ENCODE measurements at places on chromosomes 5 and 9. TPM values are rescaled to one million over a fixed set of nuclear protein-coding genes. Genes with fewer than 3 reads are reported as not detected.

Gene ANGPTL2
- not detected for polyA plus RNA-seq

Gene CENPK
- polyA plus RNA-seq: 44.1 TPM

DNA sequence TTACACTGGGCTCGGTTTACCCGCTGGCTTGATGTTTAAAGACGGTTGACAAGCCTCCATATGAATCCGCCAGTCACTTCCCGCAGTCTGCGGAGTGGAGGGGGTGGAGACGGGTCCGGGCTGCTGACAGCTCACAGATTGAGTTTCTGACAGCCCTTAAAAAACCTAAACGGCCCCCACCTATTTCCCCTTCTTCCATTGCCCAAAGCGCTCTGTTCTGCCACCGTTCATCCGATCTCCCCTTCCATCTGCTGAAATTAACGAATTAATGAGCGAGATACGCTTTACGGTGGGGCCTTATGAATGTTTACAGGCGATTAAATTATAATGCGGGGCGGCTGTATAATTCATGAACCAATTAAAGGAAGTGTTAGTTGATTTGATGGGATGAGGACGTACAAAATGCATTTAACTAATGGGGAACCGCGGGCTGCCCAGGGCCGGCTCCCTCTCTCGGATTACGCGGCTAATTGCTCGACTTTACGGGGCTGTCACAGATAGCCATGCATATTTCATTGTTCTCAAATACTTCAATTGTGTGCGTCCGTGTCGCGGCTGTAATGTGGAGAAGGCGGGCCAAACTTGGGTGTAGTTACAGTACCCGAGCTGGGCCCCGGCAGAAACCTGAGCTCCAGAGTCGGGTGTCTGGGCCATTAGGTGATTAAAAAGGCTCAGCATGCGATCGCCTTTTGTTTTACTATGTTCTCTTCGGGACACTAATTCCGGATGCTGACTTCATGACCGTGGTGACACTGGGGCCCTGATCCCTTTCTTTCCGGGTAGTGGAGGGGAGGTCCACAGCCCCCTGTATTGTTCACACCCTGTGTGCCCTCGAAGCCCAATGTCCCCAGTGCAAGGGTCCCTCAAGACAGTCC lies 74.9 kb downstream of the GTF3C4 start:
- peaks cover 17% of the 10 kb centered on the region for H3K27me3 ChIP-seq
- no peaks in the 10 kb centered on the region for H3K36me3 ChIP-seq
- no peaks in the 10 kb centered on the region for H3K4me1 ChIP-seq
- H3K27ac ChIP-seq: no peak overlapping the region

Gene PCDHB2
- not detected for polyA plus RNA-seq

Gene CDKN2B-AS1
- polyA plus RNA-seq: not detected

Gene PCDHB5
- not detected for polyA plus RNA-seq

DNA sequence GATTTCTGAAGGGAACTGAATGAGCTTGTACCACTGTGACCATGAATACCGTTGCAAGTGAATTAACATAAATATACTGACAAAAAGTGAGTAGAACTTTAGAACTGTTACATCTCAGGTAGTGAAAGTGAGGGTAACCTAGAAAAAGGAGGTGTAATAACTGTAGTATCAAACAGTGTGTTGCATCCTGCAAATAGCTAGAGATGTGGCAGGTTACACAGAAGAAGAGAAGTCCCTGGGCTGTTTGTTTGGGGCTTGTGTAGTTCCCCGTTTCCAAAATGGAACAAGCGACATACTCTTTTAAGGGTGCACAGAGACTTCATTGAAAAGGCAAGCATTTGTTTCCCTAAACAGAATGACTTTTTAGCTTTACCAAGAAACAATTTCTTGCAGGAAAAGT lies 214.8 kb downstream of the NR3C1 start:
- no peaks in the 10 kb centered on the region for H3K27me3 ChIP-seq
- no peak overlapping the region for H3K27ac ChIP-seq
- H3K4me3 ChIP-seq: no peak overlapping the region
- H3K36me3 ChIP-seq: no peaks in the 10 kb centered on the region

Gene ZDHHC11
- 0.20 TPM for polyA plus RNA-seq

Gene MLANA
- polyA plus RNA-seq: 0.97 TPM

GRCh38 chr5:112379542-112380325 lies 39.3 kb downstream of the EPB41L4A start:
- no peak overlapping the region for H3K27ac ChIP-seq
- no peak overlapping the region for H3K4me3 ChIP-seq
- H3K27me3 ChIP-seq: no peaks in the 10 kb centered on the region
- no peaks in the 10 kb centered on the region for H3K36me3 ChIP-seq
- DNase-seq: no peak
- no peaks in the 10 kb centered on the region for H3K4me1 ChIP-seq

Gene RAPGEF6
- polyA plus RNA-seq: 49.6 TPM

DNA sequence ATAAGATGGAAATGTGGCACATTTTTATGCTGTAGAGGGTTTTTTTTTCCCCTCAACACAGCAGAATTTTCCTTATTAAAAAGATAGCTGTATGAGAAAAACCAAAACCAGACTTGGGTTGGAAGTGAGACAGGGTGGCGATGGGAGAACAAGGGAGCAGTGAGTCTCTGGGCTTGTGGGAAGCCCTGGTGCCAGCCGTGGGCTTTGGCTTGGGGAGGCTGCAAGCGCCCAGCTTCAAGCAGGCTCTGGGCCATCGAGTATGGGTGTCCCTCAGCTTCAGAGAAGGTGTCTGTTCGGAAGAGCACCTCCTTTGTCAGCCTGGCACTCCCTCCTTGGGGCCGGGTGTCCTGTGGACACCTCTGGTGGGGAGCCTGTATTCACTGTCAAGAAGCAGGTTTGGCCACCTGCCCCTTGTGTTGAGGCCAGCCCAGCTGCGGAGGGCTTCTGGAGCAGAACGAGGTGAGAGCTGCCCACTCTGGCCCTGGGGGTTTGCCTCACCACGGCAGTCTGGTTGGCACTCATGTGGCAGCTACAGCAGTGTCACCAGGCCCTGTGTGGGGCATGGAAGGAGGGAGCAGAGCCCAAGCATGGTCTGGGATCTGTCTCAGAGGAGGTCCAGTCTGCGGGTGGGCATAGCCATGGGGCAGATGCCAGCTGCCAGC lies 37.6 kb upstream of the ANGPTL2 start:
- no peak overlapping the region for H3K27ac ChIP-seq
- no peak overlapping the region for H3K4me3 ChIP-seq
- no peaks in the 10 kb centered on the region for H3K4me1 ChIP-seq
- H3K36me3 ChIP-seq: no peaks in the 10 kb centered on the region

DNA sequence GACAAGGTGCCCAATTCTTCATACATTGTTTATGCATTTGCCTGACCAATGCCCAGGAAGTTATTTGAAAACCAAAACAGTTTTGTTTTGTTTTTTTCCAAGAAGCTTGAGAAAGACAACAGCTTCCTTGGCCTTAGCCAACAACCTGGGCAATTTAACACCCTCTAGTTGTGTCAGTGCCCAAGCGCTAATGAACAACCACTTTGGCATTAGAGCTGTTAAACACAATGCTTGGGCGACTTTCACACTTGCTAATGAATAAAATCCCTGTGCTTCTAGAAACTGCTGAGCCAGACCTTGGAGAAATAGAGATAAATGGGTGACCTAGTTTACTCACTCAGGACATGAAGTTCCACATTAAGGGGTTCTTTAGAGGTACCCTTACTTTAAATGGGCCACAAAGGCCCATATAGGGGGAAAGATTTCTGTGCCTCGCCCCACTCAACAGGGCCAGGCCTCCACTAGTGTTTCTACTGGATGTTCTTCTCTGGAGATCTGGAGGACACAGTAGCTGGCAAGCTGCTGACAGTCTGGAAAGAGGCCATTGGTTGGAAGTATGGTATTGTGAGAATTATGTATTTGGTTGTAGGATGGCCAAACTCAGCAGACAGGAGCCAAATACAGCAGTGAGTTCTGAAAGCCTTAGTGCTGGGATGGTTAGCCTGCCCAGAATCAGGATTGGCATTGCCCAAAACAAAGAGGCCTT lies 179.8 kb downstream of the DOCK8 start:
- no peaks in the 10 kb centered on the region for H3K4me1 ChIP-seq
- no peak overlapping the region for H3K27ac ChIP-seq
- H3K27me3 ChIP-seq: no peaks in the 10 kb centered on the region
- peaks cover 11% of the 10 kb centered on the region for H3K36me3 ChIP-seq
- no peak overlapping the region for H3K4me3 ChIP-seq
- DNase-seq: no peak

- peaks cover 8% of the 10 kb centered on the region for H3K36me3 ChIP-seq
- no peaks in the 10 kb centered on the region for H3K27me3 ChIP-seq
- no peak overlapping the region for H3K4me3 ChIP-seq
- peaks cover 8% of the 10 kb centered on the region for H3K4me1 ChIP-seq
- no peak overlapping the region for H3K27ac ChIP-seq
These were observed 91.3 kb downstream of the DOCK2 start for GRCh38 chr5:169728418-169728817.

DNA sequence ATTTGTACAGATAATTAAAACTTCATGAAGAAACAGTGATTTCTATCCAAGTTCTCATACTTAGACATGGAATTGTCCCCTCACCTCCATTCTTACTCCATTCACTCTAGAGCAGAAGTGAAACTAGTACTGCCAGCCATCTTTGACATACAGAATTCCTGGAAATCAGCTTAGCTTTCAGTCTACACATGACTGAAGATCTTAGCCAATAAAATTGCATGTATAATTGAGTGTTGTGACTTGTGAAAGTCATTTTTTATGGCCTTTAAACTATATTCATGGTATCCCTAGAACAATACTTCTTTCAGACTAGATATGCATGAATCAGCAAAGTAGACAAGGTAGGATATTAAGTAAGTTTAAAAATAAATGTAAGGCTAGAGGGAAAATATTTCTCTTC lies 705.2 kb upstream of the ZNF608 start:
- no peaks in the 10 kb centered on the region for H3K4me1 ChIP-seq
- no peak for DNase-seq
- no peaks in the 10 kb centered on the region for H3K36me3 ChIP-seq
- H3K4me3 ChIP-seq: no peak overlapping the region

Gene LAMC3
- polyA plus RNA-seq: 0.07 TPM

GRCh38 chr5:107937204-107937603 lies 266.5 kb upstream of the EFNA5 start:
- H3K27ac ChIP-seq: no peak overlapping the region
- H3K4me3 ChIP-seq: no peak overlapping the region
- no peaks in the 10 kb centered on the region for H3K27me3 ChIP-seq

DNA sequence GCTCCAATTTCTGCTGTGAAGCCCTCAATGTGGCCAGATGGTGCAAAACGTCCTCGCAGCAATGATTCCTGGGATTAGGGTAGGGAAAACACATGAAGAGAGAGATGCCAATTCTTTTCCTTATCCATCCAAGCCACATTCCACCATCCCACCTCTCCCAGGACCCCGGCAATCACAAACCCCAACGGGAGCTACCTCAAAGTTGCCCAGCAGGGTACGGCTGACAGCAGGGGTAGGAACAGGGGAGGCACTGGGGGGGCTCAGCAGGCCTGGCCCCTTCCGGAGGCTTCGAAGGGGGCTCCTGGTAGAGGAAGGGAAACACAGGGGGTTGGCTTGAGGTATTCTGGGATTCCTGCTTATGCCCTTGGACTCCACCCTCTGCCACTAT lies 3.4 kb upstream of the STOML2 start:
- no peak for DNase-seq
- H3K27ac ChIP-seq: no peak overlapping the region
- peaks cover 21% of the 10 kb centered on the region for H3K4me1 ChIP-seq
- H3K4me3 ChIP-seq: no peak overlapping the region
